ENCODE measurements at places on chromosomes 12 and 14.

GRCh38 chr12:7162691-7163114 lies 26.8 kb upstream of the PEX5 start:
- DNase-seq, result peak; percentile 16

GRCh38 chr12:69339999-69340398 lies 8.2 kb upstream of the LYZ start:
- no peak for DNase-seq

- DNase-seq, result no peak
Measured at GRCh38 chr14:49187799-49188198, 398.4 kb downstream of the RPS29 start.

DNA sequence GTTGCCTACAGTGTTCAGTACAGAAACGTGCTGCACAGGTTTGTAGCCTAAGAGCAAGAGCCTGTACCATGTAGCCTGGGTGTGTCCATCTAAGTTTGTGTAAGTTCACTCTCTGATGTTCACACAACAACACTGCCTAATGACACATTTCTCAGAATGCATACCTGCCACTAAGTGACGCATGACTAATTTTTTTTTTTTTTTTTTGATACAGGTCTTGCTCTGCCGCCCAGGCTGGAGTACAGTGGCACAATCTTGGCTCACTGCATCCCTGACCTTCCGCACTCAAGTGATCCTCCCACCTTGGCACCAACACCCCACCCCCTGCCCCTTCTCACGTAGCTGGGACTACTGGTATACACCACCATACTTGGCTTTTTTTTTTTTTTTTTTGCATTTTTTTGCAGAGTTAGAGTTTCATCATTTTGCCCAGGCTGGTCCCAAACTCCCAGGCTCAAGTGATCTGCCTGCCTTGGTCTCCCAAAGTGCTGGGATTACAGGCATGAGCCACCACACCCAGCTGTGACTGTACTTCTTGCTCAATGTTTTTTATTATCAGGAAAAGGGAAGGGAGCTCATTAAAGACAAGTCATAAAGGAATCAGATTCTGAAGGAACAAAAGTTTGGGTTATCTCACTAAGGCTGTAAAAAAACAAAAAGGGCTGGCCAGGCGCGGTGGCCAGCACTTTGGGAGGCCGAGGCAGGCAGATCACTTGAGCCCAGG lies 10.0 kb upstream of the CDC42BPB start:
- DNase-seq, result no peak

DNA sequence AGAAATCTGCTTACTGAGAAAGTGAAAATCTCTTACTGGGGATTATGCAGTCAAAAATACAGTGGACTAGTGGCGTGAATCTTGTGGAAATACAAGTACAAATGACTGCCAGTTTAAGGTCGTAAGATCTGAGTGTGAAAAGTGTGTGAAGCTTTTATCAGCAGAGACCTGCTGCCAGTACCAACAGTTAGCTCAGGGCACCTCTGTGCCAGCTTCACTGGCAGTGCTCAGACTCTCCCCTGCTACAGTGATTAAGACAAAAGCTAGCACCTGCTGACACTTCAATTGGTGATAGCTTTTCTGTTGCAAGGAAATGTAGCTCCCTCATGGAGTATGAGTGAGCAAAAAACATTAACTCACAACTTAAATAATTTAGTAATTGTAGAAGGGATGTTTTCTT lies 185.1 kb downstream of the ANO6 start:
- DNase-seq, result no peak

DNA sequence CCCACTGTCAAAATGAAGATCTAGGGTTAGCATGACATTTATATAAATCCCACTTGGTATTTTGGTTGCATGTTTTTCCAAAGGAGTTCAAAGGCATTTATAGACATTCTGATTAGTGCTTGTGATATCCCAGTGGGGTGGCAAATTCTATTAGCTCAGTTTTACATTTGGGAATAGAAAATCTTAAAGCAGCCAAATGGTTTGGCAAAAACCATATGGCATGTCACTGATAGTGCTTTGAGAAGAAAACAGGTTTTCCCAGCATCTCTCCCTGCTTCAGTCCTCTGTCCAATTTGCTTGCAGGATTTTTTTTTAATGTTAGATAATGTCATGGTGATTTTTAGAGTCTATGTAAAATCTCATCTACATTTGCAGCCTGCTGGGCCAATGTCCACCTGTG lies 225.1 kb upstream of the DIO3 start:
- no peak for DNase-seq

GRCh38 chr14:104587641-104588040 lies 8.1 kb downstream of the C14orf180 start:
- DNase-seq, result no peak

DNA sequence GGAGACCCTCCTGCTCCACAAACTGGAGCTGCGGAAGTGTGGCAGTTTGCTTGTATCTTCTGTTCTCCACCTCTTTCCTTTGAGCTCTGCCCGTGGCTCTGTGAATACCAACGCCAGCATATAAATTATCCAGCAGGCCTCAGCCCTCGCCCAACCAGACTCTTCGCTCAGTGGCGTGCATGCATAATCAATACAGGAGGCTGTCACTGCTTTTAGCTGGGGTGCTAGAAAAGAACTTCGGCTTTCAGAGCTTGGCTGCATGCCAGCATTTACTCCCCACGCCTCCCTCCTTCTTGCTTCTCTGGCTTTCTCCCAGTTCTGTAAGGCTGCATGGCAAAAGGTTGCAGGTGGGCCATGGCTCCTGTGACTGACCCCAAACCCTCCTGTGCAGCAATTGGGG lies 26.9 kb downstream of the NRXN3 start:
- DNase-seq, result no peak

GRCh38 chr12:121202407-121203355 lies 7.2 kb upstream of the P2RX4 start:
- no peak for DNase-seq

- no peak for DNase-seq
Measured at GRCh38 chr14:65880507-65880906, 468.0 kb downstream of the FUT8 start.

GRCh38 chr14:51682411-51682810 lies 30.7 kb downstream of the FRMD6 start:
- no peak for DNase-seq

GRCh38 chr14:99430491-99430890 lies 50.2 kb downstream of the SETD3 start:
- DNase-seq, result no peak

DNA sequence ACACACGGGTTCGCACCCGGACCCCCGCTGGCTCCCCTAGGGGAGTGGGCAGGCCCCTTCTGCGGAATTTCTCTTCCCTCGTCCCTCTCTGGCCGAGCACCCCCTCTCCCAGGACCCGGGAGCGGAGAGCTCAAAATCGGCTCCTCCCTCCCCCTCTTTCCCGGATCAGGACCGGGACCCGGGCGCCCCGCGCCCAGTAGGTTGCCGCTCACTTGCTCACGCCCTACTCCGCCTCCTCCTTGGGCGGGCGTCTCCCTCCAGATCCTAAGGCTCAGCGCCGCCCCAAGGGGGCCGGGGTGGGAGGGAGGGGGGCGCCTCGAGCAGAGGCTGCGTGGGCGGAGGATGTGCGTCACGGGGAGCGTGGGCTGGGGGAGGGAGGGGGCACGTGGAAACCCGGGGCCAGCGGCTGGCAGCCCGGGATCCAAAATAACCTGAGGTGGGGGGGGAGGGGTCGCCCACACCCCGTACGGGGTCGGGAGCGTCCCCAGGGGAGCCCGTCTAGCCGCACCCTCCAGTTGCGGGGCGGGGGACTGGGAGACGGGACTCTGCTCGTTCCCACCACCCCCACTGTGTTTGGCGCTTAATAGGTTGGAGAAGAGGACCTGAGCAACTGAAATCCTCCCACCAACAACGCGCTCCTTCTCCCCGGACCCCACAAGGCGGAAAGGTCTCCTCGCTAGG lies 1.8 kb upstream of the NAB2 start:
- DNase-seq, result peak; percentile 94

DNA sequence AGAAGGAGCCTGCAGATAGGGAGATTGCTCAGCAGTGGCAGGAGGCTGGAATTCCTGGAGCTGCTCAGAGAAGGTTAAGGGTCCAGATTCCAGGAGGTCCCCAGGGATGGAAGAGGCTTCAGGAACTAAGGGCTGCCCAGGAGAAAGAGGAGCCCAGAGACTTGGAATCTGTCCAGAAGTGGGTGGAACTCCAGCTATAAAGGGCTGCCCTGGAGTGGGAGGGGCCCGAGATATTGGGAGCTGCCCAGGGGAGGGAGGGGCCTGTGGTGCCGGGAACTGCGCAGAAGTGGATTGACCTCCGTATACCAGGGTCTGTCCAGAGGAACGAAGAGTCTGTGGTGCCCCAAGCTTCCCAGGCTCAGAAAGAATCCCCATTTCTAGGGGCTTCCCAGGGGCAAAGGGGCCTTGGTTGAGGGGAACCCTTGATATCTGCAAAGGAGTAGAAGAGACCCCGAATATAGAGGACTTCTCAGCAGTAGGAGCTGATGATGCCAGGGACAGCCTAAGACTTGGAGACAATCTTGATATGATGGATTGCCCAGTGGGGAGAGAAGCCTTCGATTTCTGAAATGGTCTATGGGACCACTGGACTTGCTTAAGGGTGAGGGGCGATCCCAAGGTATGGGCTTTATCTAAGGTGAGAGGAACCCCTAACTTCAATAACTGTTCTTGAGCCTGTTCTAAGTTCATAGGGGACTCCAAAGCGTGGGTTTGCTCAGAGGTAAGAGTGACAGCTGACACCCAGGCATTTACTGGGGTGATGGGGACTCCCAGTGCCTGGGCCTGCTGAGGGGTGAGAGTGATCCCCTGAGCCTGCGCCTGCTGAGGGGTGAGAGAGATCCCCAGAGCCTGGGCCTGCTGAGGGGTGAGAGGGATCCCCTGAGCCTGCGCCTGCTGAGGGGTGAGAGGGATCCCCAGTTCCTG lies 45.0 kb downstream of the FAM186A start:
- no peak for DNase-seq

DNA sequence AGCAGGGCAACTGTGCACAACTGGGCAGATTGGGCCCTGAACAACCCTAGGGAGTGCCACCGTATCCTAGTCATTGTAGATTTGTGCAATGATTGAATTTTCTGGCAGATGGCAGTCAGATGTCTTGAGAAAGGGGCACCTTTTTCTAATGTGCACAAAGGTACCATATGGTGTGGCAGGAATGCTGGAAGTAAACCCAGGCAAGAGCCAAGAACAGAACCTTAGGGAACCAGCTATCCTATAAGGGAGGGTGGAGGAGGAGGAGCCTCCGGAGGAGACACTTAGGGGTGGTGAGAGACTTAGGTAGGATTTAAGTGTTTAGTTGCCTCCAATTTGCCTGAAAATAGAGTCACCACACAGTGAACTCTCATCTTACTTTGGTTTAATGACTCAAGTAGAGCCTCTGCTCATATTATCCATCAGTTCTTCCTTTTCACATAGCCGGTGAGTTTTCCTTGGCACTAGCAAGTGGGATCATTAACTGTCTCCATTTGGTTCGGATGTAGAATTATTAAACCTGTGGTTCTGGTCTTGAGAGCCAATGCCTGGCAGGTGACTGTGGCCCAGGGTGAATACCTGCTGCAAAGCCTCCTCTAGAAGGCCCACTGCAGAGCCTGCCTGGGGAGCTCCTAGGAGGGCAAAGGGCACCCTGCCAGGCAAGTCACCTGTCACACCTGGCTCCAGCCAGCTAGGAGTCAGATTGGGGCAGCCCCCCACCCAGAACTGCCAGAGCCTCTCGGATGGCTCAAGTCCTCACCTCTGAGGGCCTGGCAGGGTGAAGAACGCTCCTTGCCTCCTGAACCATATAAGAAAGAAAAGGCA lies 184.4 kb upstream of the HIF1A start:
- no peak for DNase-seq

DNA sequence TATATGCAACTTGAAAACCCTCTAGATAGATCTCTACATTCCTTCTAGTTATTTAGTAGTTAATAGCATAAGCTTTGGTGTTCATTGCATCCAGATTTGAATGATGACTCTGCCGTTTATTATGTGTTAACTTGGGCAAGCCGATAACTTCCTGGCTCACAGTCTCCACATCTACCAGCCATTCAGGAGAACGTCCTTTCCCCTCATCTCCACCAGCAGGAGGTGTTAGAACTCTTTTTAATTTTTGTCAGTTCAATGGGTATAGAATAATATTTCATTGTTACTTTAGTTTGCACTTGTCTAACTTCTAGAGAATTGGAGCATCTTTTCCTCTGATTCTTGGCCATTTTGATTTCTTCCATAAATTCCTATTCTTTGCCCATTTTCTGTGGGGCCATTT lies 30.0 kb upstream of the WSCD2 start:
- DNase-seq, result no peak

DNA sequence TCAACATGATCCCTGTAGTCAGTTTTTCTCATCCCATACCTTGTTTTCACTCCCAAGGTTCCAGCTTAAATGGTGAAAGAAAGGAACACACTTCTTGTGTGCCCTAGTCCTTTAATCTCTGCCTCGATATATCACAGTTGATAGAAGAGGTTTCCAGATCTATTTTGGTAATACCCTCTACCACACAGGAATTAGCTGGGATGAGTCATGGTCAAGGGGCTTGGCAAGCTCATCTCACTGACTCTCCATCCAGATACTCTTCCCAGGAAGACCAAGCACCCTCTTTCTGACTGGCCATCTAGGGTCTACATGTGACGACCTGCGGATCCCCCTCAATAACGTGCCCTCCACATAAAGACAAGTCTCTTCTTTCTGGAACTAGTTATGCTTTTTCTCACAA lies 277.9 kb downstream of the ITPR2 start:
- DNase-seq, result no peak

DNA sequence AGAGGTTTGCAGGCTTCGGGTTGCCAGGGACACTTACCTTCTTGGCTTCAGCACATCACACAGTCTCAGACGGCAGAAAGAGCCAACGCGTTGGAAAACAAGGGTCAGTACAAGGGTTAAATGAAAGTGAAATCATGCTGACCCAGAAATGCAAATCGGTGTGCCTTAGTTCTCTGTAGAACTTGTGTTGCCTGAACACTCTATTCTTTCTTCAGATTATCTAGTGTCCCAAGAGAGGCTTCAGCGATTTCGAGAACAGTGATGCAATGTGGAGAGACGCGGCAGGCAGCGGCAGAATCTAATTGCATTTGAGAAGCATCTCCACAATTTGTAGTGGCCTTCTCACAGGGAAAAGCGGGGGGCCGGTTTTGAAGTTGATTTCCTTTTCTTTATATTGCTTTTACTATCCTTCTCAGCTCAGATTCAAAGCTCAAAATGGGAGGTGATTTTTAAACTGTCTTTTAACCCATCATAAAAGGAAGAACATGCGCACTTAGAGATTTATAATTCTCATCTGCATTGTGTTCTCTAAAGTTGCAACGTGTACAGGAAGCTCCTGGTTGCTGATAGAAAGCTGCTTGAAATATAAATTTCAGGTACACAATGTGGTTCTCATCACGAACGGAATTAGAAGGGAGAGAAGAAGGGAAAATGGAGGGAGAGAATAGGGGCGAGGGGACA lies 67.8 kb upstream of the EGLN3 start:
- no peak for DNase-seq

- DNase-seq, result no peak
Measured at GRCh38 chr14:59154373-59154772, 34.1 kb upstream of the DAAM1 start.
